ENCODE measurements at places on chromosomes 13 and 19.
A peak's percentile ranks its signal among the peaks of the same experiment; 100 is the strongest.

- DNase-seq: peak; percentile 76
Observed at GRCh38 chr19:41597600-41598041, 21.7 kb downstream of the CEACAM21 start.

DNA sequence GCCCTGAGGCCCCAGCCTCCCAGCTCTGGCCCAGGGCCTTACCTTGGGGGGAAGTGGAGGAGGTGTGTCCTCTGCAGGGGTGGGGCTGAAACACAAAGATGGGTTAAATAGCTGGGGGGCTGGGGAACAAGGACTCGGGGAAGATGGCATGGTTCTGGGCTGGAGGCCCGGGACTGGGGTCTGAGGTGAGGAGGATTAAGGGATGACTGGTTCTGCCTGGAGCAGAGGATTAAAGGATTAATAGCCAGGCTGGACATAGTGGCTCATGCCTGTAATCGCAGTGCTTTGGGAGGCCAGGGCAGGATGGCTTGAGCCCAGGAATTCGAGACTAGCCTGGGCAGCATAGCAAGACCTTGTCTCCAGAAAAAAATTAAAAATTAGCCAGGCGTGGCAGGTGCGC lies 11.6 kb downstream of the MAP4K1 start:
- no peak for DNase-seq

DNA sequence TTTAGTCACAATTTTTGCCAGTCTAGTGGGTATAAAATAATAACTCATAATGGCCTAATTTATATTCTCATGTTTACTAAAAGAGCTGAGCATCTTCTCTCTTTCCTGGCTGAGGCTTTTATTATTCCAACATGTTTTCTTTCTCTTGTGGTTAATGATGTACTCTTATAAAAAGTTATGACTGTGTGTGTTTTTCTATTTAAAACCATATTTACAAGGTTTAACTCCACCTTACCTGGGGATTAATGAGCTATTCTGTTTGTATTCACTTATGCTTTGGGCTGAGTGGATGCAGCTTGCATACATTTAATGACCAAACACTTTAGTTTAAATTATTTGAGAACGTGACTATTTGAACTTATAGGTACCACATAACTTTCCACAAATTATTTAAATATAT lies 1365.7 kb upstream of the SLC10A2 start:
- DNase-seq: no peak

DNA sequence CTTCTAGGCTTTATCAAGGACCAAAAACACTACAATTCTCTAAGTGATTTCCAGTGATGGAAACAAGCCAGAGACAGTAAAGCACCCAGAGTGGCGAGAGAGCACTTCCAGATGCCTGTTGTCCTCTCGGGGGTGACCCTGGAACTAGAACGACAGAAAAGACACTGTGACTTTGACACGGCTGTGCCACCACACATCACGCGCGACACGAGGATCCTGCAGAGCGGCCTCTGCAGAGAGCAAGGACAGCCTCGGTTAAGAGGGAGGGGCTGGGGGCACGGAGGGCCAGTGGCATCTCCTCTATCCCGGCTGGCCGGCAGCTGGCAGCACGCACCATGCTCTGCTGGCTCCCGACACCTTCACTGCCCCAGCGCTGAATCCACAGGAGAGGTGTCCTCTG lies 42.3 kb downstream of the SUGP2 start:
- DNase-seq: no peak

DNA sequence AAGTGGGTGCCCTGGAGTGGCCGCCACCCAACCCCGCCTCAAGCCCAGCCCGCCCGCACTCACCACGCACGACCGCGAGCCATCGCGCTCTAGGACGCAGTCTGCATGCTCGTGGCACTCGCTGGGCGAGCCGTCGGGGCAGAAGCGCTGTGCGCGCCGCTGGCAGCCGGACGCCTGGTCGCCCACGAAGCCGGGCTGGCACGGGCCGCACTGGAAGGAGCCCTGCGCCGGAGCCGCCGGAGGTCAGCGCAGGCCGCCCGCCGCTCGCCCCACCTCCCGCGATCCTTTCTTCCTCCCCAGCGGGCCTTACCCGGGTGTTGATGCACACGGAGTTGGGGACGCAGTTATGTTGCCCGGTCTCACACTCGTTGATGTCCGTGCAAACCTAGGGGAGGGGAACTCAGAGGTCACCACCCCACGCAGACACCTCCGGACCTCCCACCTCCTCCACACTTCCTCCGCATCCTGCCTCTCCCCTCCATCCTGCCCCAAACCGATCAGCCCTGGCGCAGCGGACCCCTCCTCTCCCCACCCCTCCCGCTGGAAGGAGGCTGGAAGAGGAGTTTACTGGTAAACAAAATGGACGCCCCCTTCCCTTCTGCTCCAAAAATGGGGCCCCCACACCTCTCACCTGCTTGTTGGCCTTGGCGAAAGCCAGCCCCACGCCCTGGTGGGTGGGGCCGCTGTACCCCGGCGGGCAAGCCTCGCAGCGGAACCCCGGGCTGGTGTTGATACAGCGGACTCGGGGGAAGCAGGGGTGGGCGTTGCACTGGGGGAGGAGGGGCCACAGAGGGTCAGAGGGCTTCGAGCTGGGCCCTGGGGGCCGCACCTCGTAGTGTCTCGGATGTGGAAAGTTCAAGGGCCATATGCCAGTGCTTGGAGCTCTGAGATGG lies 2.3 kb downstream of the COMP start:
- DNase-seq: no peak

GRCh38 chr13:27000686-27001085 lies 170.9 kb downstream of the USP12 start:
- DNase-seq: no peak

DNA sequence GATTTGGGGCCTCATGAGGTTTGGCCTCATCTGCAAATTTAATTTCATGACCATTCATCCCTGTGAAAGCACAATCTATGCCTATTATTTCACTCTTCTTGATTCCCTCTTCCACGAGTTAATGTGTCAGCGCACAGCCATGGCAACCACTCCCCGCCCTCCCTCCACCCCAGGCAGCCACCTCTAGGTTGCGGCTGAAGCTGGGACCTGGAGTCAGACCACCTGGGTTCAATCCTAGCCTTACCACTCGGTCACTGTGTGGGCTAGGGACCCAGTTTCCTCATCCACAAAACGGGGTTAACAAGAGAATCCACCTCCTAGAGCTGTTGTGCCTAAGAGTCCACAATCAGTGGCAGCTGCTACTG lies 9.8 kb downstream of the CHST8 start:
- DNase-seq: no peak

- no peak for DNase-seq
Observed at GRCh38 chr19:33719366-33720154, 77.1 kb upstream of the KCTD15 start.

DNA sequence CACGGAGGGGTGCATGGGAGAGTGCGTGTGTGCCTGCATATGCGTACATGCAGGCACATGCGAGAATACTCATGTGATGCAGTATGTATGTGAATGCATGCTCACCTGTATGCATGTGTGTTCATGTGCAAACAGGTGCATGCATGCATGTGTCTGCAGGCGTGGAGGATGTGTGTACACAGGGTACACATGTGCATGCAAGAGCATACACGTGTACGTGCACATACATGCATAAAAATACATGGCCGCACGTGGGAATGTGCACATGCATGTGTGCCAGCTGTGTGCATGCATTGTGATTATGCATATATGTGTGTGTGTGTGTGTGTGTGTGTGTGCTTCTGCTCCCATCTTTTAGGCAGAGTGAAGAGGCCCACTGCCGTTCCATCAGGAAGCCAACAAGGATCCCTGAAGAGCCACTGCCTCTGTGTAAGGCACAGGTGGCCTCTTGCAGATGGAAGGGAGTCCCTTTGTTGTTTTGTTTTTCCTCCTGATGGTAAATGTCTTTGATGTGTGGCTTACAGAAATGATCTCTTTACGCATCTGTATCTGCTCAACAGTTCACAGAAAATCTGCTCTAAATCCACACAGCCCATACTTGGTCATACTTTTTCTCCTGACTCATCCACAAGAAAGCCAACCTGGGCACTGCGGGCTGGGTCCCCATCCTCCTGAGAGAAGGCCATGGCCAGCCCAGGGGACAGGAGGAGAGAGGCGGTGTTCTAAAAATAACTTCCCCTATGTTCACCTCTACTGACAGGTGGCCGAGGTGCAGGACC lies 50.7 kb downstream of the KLF2 start:
- DNase-seq: no peak

DNA sequence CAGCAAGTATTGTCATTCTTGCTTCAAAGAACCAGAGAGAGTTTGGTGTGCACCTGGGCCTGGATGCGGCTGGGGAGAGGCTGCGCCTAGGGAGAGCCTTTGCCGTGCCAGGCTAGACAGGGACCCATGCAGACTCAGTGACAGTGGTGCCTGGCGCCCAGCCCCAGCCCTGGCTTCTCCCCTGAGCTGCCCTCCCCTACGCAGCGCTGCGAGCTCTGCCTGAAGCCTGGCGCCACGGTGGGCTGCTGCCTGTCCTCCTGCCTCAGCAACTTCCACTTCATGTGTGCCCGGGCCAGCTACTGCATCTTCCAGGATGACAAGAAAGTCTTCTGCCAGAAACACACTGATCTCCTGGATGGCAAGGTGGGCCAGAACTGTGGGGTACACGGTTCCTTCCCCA lies 12.0 kb downstream of the KMT2B start:
- DNase-seq: no peak

- DNase-seq: no peak
Observed at GRCh38 chr19:17721821-17722220, 2.5 kb downstream of the MAP1S start.

DNA sequence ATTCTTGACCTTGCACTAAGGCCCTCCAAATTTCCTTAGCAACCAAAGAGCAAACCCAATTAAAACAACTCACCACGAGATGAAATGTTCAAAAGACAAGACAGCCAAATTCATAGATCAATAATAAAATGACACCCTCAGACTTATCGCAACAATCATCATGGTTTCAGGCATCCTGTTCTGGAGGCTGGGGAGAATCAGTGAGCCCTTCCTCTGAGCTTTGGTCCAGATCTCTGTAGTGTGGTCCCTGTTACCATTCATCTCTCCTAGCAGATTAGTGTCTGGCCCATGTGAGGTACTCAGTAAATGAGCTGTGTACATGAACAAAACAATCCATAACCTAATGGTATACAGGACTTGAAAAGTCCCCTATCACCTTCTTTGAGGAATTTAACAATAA lies 12.2 kb downstream of the LCP1 start:
- no peak for DNase-seq

DNA sequence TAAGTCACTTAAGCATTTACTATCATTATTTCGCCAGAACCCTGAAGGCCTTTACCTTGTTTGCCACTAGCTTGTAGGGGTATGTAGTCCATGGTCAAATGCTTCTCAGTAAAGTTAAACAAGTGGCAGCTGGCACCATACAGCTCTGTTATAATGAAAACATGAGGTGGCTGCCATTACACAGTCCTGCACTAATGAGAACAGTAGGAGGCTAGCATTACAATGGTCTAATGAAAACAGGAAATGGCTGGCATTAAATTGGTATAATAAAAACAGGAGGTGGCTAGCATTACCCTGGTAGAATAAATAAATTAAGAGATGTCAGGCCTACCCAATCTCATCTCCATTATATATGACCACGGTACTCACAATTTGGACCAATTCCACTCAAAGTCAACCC lies 107.5 kb downstream of the PCDH17 start:
- no peak for DNase-seq

DNA sequence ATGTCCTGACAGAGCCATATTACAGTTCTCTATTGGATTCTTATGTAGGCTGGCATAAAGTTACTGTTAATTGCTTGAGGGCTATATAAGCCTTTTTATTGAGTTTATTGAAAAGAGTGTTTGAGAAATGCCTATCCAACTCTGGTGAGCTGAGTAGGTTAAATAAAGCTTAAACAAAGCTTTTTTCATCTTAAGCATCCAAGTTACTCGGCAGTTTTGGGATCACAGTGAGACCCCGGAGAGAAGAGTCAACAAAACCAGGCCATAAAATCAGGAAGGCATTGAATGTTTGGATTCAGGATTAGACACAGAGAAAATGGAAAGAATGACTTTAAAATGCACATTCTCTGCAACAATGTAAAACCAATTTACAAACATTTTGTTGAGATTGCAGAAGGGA lies 588.5 kb downstream of the DACH1 start:
- no peak for DNase-seq

- DNase-seq: no peak
Observed at GRCh38 chr19:7252364-7252763, 41.9 kb downstream of the INSR start.

DNA sequence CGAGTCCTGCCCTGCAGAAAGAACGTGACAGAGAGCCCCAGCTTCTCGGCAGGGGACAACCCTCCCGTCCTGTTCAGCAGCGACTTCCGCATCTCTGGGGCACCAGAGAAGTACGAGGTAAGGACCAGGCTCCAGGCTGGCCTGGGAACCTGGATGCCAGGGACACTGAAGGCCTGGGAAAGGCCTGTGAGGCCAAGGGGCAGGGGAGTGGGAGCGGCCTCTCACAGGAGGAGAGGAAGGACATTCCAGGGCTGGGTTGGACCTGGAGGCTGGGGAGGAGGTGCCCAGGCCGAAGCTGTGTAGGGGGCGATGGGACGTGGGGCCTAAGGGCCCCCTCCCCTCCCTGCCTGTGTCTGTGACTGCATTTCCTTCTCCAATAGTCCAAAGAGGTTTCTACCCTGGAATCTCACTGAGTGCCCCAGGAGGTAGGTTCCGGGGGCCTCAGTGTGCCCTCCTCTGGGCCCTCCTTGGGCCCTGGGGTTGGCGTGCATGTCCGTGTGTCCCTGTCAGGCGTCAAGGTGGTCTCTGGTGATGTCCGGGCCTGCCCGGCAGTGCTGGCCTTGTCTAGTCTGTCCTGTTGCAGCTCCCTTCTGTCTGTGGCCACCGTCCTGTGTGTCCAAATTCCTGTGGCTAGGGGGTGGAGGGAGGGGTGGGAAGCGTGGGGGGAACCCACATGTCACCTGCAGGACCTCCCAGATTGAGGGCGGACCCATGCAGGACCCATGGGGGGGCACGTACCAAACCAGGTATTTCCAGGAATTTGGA lies 16.9 kb upstream of the CD22 start:
- no peak for DNase-seq

GRCh38 chr19:5062799-5063198 lies 93.9 kb downstream of the KDM4B start:
- DNase-seq: no peak

GRCh38 chr19:29516821-29517395 lies 8.9 kb upstream of the VSTM2B start:
- no peak for DNase-seq

DNA sequence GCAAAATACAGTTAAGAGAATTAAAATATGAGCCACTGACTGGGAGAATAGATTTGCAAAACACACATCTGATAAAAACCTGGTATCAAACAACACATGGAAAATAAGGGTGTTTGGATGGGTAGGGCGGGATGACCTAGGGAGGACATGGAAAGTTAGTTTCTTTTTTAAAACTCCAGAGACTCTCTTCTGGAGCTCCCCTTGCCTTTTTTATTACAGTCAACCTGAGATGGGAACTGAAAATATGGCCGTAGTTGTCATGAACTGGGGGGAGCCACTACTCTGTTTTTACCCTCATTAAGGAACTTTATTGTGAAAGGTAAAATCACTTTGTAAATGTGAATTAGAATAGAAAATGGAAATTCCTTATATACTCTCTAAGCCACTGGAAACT lies 113.0 kb downstream of the ATP11A start:
- DNase-seq: no peak
